ENCODE measurements at places on chromosomes 4 and X.

GRCh38 chr4:118740869-118741268 is 55.7 kb downstream of the METTL14 start:
- no peak for DNase-seq

DNA sequence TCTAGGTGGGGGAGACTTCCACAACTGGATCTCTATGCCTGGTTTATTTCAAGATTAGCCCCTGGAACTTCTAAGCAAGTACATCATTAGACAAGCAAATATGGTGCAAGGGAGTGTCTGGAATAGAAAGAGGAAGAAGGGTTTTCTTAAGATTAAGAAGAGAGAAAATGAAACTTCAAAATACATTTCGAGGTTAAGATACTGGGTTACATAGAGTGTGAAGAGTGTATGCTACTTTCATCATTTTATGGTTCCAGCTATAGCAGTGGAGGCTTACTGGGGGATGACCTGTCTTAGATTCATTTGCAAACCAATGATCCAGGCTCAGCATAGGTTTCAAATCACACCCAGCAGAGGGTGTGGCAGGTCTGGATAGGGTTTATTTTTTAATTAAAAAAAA is 144.4 kb upstream of the GATB start:
- DNase-seq, result no peak

GRCh38 chrX:63349307-63349706 is 1.8 kb downstream of the SPIN4 start:
- no peak for DNase-seq

DNA sequence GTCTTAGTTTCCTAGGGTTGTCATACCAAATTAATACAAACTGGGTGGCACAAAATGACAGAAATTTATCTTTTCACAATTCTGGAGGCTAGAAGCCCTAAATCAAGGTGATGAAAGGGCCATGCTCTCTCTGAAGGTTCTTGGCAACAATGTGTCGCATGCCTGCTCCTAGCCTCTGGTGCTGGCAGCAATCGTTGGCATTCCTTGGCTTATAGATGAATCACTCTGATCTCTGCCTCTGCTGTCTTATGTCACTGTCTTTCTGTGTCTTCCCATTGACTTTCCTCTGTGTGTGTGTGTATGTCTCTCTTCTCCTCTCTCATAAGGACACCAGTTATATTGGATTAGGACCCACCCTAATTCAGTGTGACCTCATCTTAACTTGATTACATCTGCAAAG is 15.9 kb upstream of the INTU start:
- no peak for DNase-seq

DNA sequence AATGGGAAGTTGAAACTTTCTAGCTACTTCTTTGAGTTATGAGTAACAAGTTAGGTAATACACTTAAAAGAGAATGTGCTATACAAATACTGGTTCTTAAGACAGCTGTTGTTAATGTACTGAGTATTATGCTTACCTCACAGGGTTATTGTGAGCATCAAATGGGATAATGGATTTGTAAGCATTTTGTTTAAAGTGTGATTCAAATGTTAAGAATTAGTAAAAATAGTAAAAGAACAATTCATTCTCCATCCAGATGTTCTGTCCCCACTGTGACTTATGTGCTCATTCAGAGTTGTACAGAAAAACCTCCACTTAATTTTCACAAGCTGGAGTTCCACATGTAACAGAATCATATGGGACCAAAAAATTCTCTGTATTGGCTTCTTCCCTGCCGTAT is 63.6 kb downstream of the AR start:
- DNase-seq, result no peak

GRCh38 chr4:83536362-83537272 is 709 bp downstream of the GPAT3 start:
- DNase-seq, result no peak

GRCh38 chr4:91280551-91281290 is 1023.0 kb upstream of the GRID2 start:
- no peak for DNase-seq

DNA sequence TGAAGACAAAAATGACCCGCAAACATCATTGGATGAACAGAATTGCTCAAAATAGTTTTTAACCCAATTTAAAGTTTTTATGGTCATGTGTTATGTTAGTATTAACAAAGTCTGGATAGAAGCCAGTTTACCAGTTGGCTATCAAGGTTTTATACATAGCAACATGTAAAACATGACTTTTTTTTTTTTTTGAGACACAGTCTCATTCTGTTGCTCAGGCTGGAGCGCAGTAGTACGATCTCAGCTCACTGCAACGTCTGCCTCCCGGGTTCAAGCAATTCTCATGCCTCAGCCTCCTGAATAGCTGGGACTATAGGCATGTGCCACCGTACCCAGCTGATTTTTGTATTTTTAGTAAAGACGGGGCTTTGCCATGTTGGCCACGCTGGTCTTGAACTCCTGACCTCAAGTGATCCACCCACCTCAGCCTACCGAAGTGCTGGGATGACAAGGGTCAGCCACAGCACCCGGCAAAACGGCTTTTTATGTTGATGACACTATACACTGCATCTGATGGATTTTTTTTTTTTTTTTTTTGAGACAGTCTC is 3.4 kb downstream of the SAT1 start:
- DNase-seq, result no peak

DNA sequence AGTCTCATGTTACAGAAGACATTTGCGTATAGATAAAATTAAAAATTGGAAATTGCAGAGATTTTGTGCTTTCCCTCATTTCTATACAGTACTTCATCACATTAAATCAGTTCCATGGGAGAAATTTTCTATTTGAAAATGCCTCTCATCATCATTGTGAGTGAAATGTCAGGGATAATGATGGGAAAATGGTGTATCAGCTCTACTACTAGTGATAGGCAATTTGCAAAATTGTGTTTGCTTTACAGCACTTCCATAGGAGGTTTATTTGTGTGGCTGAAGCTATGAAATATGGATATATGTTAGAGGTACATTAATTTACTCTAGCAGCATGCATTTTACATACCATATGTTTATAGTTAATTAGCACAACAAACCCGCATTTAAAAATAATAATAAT is 21.0 kb upstream of the ANAPC4 start:
- no peak for DNase-seq

DNA sequence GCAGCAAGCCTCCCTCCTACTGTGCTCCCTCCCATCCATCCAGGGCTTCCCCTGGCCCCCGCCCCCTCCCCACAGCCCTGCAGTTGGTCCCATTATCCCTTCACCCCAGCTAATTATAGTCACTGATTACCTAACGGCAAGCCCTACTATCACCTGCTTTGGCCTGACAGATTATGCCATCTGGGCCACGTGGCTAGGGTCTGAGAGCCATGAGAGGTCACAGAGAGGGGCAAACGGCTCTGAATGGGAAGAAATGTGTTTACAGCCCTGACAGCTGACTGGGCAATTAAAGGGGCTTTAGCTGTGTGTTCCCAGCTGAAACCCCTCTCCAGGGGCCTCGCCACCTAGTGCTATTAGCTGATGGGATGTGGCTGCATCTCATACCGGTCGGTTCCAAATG is 134.4 kb upstream of the CPEB2 start:
- no peak for DNase-seq

- DNase-seq, result no peak
Observed at GRCh38 chrX:88560673-88561330, 186.2 kb upstream of the CPXCR1 start.

GRCh38 chrX:47674776-47675175 is 15.8 kb upstream of the UXT start:
- no peak for DNase-seq

GRCh38 chr4:136750897-136751296 is 781.4 kb downstream of the PCDH18 start:
- DNase-seq, result no peak

GRCh38 chr4:8269535-8270417 is at the start of gene HTRA3:
TSS of gene HTRA3 (plus strand) at chr4:8269754. CDS start at chr4:8269969, 215 bp downstream.
- DNase-seq, result no peak

DNA sequence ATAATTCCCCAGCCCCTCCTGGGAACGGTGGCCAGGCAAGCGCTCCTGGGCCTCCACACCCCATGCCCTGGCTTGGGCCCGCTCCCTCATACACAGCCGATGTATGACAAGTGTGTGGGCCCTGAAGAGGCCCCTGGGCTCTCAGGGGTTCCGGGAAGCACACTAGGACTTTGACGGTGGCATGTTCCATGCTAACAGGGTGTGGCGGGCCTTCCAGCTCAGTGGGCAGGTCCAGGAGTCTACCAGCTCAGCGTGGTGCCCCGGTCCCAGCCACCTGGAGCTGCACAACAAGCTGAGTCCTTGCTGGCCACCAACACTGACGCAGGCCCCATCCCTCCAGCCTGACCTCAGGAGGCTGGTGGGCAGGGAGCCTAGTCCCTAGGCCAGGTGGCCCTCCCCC is 24.4 kb upstream of the HMX1 start:
- no peak for DNase-seq

DNA sequence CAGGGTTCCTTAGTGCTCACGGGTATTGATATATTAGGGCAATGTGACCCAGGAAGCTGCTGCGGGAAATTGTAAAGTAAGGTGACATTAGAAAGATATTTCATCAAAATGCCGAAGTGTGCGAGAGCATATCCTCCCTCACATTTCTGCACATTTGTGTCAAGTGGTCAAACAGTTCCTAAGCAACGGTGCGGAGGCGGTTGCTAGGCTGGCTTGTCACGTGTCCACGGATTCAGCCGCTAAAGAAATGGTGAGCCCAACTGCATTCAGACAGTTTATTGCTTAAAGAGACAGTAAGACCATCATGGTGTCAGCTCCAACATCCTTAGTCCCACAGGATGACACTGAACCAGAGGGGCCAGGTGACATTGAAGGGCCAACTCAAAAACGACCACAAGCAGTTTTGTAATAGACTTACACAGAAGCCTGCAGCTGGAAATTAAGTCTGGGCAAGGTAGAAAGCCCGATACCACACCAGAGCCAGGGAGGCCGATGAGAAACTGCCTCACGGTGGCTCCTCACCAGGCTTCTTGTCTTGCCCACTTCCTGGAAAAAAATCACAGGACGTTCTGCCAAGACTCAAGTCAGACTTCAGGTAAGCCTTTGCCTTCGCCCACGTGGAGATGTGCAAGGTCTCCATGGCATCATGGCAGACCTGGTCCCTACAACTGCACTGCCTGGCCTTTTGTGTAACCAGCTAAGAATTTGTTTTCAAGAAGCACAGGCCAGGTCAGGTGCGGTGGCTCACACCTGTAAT is 50.4 kb downstream of the USP11 start:
- no peak for DNase-seq

- no peak for DNase-seq
Observed at GRCh38 chrX:132114607-132115006, 13.2 kb downstream of the FRMD7 start.

GRCh38 chr4:98617358-98618047 is 40.9 kb downstream of the TSPAN5 start:
- no peak for DNase-seq

DNA sequence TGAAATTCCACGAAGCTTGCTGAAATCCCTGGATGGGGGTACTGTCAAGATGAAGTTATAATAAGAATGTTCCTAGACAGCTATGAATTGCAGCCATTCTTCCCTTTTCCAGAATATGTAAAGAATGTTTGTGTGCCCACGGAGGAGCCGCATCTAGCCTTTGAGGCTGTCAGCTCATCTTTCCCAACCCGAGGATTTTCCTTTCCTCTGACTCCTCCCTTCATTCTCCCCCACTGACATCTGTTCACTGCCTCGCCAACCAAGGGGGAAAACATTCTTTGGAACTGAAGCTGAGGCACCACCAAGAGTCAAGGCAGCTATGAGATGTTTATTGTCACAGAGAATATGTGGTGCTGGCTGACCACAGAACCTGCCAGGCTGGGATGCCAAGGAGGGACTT is 8.8 kb downstream of the NHSL2 start:
- DNase-seq, result no peak

DNA sequence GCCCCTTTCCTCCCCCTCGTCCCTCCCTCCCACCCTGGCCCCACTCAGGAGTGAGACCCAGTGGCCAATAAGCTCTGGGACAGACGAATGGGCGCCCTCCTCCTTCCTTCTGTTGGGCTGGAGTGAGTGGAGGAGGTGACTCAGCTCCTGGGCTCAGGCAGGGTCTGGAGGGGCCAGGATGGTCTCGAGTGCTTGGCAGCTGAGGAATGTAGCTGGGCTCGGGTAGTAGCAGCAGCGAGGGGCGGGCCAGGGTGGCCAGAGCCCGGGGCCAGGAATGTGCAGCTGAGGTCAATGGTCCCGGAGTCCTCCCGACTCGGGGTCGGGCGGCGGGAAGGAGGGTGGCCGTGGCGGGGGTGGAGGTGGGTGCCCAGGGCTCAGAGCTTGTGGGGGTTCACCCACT is 15.0 kb downstream of the G6PD start:
- DNase-seq, result no peak

DNA sequence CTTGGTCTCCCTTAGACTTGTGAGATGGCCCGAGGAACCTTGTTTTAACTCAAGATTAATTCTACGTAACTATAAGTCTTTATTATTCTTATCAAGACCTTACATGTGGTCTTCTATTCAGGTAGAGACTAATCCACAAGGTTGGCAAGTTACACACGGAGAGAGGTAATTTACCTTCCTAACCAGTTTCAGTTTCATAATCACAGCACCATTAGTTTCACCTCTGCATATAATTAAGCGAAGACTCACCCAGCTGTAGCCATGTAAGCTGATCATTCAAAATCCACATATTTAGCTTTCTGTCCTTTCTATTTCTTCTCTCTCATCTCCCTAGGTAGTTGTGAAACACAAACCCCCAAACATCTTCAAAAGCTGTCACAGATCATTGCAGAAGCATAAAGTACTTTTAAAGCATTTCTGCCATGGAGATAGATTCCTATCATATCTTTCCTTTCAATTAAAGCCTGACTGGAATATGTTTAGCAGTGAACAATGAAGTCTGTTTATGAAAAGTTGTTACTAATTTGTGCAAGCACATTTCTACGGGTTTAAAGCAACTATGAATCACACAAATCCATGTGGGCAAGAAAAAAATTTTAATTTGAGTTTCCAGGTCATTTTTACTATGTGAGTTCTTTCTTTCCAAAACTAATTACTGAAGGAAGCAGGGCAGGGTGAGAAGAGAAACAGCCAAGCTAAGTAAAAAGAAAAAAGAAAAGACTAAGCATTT is 78.5 kb downstream of the BTC start:
- no peak for DNase-seq

DNA sequence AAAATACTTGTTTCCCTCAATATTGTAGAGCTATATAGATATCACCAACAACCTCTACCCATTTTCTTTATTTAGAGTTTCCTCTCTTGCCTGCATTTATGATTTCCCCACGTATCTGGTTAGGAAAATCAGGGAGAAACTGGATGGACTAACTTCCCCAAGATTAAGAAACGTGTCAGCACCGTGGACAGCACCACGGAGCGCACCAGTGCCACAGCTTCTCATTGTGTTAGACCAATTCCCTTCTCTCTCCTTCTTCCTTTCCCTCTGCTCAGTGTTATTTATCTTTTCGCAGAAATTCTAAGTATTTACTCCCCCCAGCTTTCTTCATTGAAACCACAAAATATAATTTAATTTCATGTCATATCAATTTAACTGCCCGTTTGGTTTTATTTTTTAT is 568.6 kb upstream of the BOD1L1 start:
- DNase-seq, result no peak
